Hepatocyte (in vitro differentiated cells): ENCODE measurements at places on chromosomes 6 and 20. TPM values are rescaled to one million over a fixed set of nuclear protein-coding genes. Genes with fewer than 3 reads are reported as not detected.
A peak's percentile ranks its signal among the peaks of the same experiment; 100 is the strongest.

- peak; percentile 65 for DNase-seq
- H3K4me3 ChIP-seq = no peak overlapping the region
- H3K4me1 ChIP-seq = no peaks in the 10 kb centered on the region
- no peaks in the 10 kb centered on the region for H3K36me3 ChIP-seq
- no peak overlapping the region for H3K27ac ChIP-seq
- H3K27me3 ChIP-seq = no peaks in the 10 kb centered on the region
Observed at GRCh38 chr6:89122625-89123024, 4.8 kb upstream of the SRSF12 start.

DNA sequence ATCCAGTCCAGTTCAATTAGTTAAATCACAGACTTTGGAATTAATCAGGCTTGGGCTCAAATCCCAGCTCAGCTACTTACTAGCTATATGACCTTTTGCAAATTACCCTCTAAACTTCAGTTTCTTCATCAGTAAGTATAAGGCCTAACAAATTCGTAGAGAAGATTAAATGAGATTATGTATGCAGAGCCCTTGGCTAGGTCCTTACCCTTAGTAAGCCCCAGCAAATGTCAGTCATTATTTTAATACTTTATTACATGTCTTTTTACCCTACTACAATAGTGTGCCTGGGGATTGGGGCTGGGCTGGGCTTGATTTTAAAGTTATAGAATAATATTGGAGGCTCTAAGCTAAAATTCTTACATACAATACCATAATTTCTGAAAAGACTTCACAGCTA, 326.1 kb upstream of the PREP start:
- no peaks in the 10 kb centered on the region for H3K36me3 ChIP-seq
- no peaks in the 10 kb centered on the region for H3K27me3 ChIP-seq
- no peak overlapping the region for H3K4me3 ChIP-seq
- no peak for DNase-seq
- H3K4me1 ChIP-seq = no peaks in the 10 kb centered on the region

DNA sequence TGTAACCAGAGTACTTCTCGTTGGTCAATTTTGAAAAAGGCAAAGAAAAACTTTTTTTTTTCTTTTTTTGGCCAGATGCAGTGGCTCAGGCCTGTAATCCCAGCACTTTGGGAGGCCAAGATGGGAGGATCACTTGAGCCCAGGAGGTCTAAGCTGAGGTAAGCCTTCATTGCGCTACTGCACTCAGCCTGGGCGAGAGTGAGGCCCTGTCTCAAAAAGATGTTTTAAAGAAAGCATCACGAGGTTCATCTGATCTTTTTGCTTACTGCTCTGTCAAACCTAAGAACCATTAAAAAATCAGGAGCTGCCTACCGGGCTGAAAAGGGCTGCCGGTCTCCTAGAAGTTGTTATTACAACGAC, 607 bp downstream of the LYRM2 start:
- no peaks in the 10 kb centered on the region for H3K27me3 ChIP-seq
- peak overlapping the region; percentile 64 for H3K4me3 ChIP-seq
- peaks cover 3% of the 10 kb centered on the region for H3K36me3 ChIP-seq
- peaks cover 17% of the 10 kb centered on the region for H3K4me1 ChIP-seq
- H3K27ac ChIP-seq = peak overlapping the region; percentile 96
- DNase-seq = peak; percentile 22

DNA sequence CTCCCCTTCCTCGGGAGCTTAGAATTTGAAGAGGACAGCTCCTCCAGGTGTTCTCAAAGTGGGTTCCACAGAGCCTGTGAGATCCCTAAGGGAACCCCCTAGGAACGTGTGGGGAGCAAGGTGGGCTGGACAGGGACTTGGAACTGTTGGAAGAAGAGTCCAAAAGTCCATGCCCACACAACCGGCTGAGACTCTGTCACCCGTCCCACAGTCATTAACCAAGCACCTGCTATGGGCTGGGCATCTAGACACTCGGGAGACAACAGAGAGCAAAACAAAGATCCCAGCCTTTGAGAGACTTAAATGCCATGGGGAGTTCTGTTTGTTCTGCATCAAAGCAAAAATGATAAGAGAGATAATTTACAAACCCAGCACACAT, 51.9 kb upstream of the SAYSD1 start:
- H3K4me1 ChIP-seq = no peaks in the 10 kb centered on the region
- no peaks in the 10 kb centered on the region for H3K27me3 ChIP-seq
- DNase-seq = no peak
- no peaks in the 10 kb centered on the region for H3K36me3 ChIP-seq
- no peak overlapping the region for H3K4me3 ChIP-seq
- no peak overlapping the region for H3K27ac ChIP-seq

DNA sequence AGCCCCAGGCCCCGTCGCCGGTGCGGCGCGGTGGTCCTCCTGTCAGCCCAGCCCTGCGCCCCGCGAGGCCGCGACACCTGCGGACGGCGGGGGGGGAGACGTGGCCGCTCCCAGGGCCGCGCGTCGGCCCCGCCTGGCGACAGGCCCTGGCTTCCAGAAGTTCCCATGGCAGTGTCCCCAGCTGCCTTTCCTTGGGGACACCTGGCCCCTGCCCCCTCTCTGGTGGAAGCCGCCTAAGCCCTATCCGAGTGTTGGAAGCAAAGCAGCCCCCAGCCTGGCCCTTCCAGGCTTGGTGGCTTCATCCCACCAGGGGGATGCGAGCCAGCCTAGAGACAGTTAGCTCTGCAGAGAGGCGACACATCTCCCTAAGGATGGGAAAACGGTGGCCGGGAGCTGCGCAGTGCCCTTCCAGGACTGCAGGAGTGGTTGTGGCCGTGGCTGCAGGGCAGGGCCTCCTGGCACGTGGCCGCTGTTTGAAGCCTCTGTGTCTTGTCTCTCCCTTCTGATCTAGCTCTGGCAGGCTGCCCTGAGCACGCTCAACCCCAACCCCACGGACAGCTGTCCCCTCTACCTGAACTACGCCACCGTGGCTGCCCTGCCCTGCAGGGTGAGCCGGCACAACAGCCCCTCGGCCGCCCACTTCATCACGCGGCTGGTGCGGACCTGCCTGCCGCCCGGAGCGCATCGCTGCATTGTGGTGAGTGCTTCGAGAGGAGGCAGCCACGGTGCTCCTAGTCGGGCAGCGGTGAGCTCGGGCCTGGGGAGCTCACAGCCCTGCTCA, 816 bp downstream of the NPEPL1 start:
- H3K27me3 ChIP-seq = no peaks in the 10 kb centered on the region
- H3K4me3 ChIP-seq = no peak overlapping the region
- H3K27ac ChIP-seq = peak overlapping the region; percentile 27
- H3K4me1 ChIP-seq = peaks cover 34% of the 10 kb centered on the region

- H3K27me3 ChIP-seq = no peaks in the 10 kb centered on the region
- H3K4me1 ChIP-seq = no peaks in the 10 kb centered on the region
- no peak overlapping the region for H3K27ac ChIP-seq
- H3K4me3 ChIP-seq = no peak overlapping the region
- no peak for DNase-seq
Observed at GRCh38 chr20:1094751-1095150, 23.7 kb upstream of the PSMF1 start.

DNA sequence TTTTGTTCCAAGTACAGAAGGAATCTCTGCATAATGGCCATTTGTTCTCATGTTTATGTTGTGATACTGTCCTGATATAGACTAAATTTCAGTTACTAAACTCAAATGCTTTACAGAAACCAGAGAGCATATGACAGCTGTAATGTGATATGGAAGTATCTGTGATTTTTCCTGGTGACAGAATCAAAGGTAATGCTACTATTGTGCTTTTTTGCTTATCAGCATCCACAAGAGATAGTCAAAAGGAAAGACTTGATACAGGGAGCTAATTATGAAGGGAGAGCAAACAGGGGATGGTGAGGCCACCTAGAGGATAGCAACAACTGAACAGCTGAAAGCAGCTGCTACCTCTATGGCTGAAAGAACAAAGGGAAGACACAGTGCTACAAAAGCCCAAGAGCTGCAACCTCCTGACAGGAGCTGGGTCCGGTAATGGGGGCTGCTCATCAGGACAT, 181.4 kb downstream of the PHF3 start:
- no peaks in the 10 kb centered on the region for H3K27me3 ChIP-seq
- peaks cover 5% of the 10 kb centered on the region for H3K4me1 ChIP-seq
- H3K36me3 ChIP-seq = no peaks in the 10 kb centered on the region
- peak; percentile 31 for DNase-seq

- H3K27ac ChIP-seq = peak overlapping the region; percentile 66
- no peaks in the 10 kb centered on the region for H3K27me3 ChIP-seq
- H3K4me1 ChIP-seq = peaks cover 32% of the 10 kb centered on the region
Observed at GRCh38 chr20:57210054-57210910, 56.2 kb downstream of the BMP7 start.

- no peaks in the 10 kb centered on the region for H3K4me1 ChIP-seq
- no peaks in the 10 kb centered on the region for H3K36me3 ChIP-seq
- H3K4me3 ChIP-seq = no peak overlapping the region
- H3K27ac ChIP-seq = no peak overlapping the region
- DNase-seq = no peak
Observed at GRCh38 chr6:110590821-110591351, 114.5 kb upstream of the SLC22A16 start.

DNA sequence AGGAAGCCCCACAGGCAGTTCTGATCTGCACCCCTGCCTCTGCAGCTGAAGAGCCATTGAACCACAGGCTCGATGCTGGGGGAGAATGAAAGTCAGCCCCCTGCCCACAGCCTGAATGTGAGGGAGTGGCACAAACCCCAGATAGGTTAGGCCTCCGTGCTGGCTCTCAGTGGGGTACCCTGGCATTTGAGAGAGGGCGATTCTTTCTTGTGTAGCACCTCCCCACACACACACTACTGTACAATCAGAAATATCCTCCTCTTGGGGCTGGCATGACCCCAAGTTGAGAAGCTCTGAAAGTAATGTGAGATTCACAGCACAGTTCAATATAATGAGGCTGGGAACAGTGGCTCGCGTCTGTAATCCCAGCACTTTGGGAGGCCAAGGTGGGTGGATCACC, 17.9 kb downstream of the TTBK1 start:
- peak overlapping the region; percentile 74 for H3K27ac ChIP-seq
- H3K4me1 ChIP-seq = peaks cover 7% of the 10 kb centered on the region
- H3K4me3 ChIP-seq = no peak overlapping the region
- DNase-seq = no peak
- H3K27me3 ChIP-seq = no peaks in the 10 kb centered on the region
- H3K36me3 ChIP-seq = no peaks in the 10 kb centered on the region

DNA sequence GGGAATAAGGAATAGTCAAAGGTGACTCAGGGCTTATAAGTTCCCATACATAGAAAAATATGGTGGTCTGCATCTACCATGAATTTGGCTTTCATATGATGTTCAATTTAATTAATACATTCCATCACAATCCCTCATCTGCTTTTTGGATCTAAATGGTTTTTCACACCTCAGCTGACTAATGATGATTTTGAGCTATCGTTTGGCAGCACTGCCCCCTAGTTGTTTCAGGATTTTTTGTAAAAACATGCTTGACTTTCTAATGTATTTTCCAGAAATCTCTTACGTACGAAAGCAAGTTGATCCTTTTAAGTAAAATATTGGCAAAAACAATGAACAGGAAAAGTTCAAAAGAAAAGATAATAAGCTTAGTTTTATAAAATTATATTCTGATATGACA, 408.6 kb upstream of the ADGRB3 start:
- no peak for DNase-seq
- no peaks in the 10 kb centered on the region for H3K36me3 ChIP-seq
- H3K27ac ChIP-seq = no peak overlapping the region
- H3K4me3 ChIP-seq = no peak overlapping the region
- H3K27me3 ChIP-seq = no peaks in the 10 kb centered on the region
- H3K4me1 ChIP-seq = no peaks in the 10 kb centered on the region

GRCh38 chr20:62364911-62365736, 2.0 kb downstream of the LAMA5 start:
- H3K36me3 ChIP-seq = no peaks in the 10 kb centered on the region
- H3K4me3 ChIP-seq = peak overlapping the region; percentile 28
- H3K27ac ChIP-seq = peak overlapping the region; percentile 92
- H3K27me3 ChIP-seq = no peaks in the 10 kb centered on the region
- peak; percentile 45 for DNase-seq

GRCh38 chr6:140663094-140663493, 1288.6 kb upstream of the CITED2 start:
- no peak overlapping the region for H3K4me3 ChIP-seq
- H3K27ac ChIP-seq = no peak overlapping the region
- H3K27me3 ChIP-seq = no peaks in the 10 kb centered on the region
- DNase-seq = no peak
- H3K36me3 ChIP-seq = no peaks in the 10 kb centered on the region

GRCh38 chr6:71299541-71300470, 11.2 kb downstream of the OGFRL1 start:
- no peaks in the 10 kb centered on the region for H3K27me3 ChIP-seq
- no peak for DNase-seq
- no peak overlapping the region for H3K27ac ChIP-seq
- no peaks in the 10 kb centered on the region for H3K4me1 ChIP-seq

DNA sequence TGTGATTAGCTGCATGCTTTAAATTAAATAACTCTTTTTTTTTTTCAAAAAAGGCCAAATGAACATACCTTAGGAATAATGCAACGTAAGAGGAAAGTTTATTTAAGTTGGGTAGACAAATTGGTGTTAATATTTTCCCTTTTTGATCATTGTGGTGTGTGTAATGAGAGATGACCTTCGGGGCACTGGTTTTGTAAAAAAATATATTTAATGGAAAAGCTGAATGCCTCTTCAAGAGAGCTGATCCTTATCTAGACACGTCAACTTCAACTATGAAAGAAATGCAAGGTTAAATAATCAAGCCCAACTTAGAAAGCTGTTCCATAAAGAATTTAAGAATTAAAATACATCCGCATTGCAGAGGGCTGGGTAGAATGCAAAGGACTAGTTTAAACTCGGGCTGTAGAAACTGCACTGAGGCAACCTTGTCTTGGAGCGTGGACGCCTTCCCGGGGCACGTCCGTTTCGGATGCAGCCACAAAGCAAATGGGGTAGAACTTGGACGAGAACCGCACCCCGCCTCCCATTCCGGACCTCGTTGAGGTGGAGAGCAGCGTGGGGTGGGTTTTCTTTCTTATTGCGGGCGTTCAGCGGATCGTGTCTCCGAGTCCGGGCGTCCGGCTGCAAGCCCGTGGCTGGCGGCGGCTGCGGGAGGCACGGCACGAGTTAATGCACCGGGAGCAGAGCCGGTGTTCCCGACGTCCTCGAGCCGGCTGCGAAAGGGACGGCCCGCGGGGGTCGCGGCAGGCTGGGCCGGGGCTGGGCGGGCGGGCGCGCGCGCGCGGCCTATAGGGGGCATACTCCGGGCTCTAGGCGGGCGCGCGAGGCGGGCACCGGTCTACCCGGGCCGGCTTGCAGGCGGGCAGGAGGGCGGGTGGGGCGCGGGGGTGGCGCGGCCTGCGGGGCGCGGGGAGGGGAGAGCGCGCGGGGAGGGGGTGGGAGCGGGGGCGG, 1.9 kb downstream of the JARID2 start:
- peaks cover 9% of the 10 kb centered on the region for H3K4me1 ChIP-seq

PERP gene
- total RNA-seq = 81.8 and 85.2 TPM in 2 replicates

NAA20 gene
- 53.6 and 66.1 TPM in 2 replicates for total RNA-seq

AGER gene
- total RNA-seq = 4.5 and 5.9 TPM in 2 replicates

C2 gene
- 46.3 and 48.3 TPM in 2 replicates for total RNA-seq

HMGA1 gene
- 43.4 and 57.9 TPM in 2 replicates for total RNA-seq

ADGRF5 gene
- 1.8 and 2.0 TPM in 2 replicates for total RNA-seq

SRMS gene
- total RNA-seq = not detected in 2 replicates

SCGN gene
- 25.7 and 25.9 TPM in 2 replicates for total RNA-seq
